ENCODE measurements at places on chromosomes 7 and 10. TPM values are rescaled to one million over a fixed set of nuclear protein-coding genes. Genes with fewer than 3 reads are reported as not detected.

- DNase-seq = no peak
Measured at GRCh38 chr7:13448243-13448642, 541.2 kb downstream of the ETV1 start.

GRCh38 chr7:150330211-150330885 is 7.0 kb upstream of the ACTR3C start:
- DNase-seq = no peak

DNA sequence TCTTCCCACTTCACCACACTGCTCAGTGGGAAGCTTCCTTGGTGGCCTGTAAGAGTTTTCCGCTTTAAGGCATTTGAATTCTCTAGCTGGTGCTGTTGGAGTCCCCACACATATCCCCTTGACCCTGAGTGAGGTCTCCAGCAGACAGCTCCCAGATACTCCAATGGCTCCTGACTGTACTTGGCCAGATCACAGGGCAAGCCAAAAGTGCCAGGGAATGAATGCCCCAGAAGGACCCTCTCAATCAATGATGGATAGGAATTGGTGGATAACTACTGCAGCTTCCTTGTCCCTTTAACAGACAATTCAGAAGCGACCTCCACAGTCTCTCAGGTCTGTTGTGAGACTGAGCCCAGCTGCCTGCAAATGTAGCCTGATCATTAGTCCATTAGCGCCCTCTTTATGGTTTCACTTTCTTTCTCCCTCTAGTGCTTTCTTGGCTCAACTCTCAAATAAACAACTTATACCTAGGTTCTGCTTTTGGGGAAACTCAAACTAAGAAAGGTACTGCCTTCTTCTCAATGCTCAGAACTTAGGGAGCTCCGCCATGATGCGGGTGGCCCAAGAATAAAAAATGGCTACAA is 283.0 kb downstream of the TCF7L2 start:
- no peak for DNase-seq

- no peak for DNase-seq
Measured at GRCh38 chr7:116180302-116180701, 30.0 kb upstream of the TES start.

DNA sequence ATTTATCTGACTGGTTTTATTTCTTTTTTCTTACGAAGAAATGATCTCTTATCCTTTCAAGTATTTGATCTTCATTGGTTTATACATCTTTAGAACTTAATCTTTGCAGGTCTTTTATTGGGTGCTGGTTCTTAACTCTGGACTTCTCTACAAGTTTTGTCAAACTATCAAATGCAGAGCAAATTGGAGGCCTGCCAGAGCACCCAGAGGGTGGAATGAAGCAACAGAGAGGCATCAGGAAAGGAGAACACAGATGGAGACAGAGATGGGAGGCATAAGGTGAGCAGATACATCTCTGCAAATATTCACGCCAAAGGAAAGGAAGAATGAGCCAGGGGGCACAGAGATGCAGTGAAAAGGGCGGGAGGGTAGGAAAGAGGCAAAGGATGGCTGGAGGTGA is 130.3 kb downstream of the PKD1L1 start:
- no peak for DNase-seq

DNA sequence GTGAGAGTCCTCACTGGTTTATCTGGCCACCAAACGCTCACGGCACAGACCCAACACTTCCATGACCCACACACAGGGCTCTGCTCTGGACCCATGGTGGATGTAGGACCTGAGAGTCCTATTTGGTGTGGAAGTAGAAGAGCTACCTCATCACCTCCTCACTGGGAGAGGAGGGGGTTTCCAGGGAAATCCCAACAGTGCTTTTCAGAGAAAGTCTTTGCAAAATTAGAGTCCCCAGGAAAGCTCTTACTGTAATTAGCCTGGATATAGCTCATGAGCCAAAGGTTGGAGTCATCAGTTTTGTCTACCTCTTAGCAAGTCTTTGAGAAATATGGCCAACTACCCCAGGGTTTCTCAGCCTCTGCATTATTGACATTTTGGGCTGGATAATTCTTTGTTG is 34.7 kb upstream of the TARP start:
- no peak for DNase-seq

The LOXL4 gene
- total RNA-seq = 3.2 TPM

The OR6V1 gene
- total RNA-seq = not detected

The RBP4 gene
- total RNA-seq = 29.3 TPM

Measured in chondrocyte (in vitro differentiated cells).